Lung (tissue), 17 donors: ENCODE measurements at places on chromosomes 5 and 9. TPM values are rescaled to one million over a fixed set of nuclear protein-coding genes. Genes with fewer than 3 reads are reported as not detected.
A peak's percentile ranks its signal among the peaks of the same experiment; 100 is the strongest.

Gene NTRK2
- 6.2 TPM for total RNA-seq

Gene PAPPA
- total RNA-seq: 4.6 TPM

DNA sequence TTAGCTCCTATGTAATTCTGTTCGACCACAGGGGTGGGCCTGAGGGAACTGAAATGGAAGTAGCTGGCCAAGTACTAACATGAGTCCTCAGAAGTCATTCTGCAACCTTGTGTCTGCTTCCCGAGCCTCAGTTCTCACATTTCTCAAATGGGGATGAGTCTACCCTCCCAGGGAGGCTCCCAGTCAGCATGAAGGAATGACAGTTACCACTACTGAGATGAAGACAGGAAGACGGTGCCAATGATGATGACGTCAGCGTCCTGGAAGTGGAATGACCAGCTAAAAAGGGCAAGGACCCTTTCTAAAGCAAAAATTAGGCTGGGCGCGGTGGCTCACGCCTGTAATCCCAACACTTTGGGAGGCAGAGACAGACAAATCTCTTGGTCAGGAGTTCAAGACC, 6.8 kb downstream of the PIP5KL1 start:
- peaks cover 2% of the 10 kb centered on the region for H3K4me1 ChIP-seq
- H3K36me3 ChIP-seq: no peaks in the 10 kb centered on the region
- no peak overlapping the region for H3K27ac ChIP-seq
- no peak for DNase-seq
- no peaks in the 10 kb centered on the region for H3K27me3 ChIP-seq

DNA sequence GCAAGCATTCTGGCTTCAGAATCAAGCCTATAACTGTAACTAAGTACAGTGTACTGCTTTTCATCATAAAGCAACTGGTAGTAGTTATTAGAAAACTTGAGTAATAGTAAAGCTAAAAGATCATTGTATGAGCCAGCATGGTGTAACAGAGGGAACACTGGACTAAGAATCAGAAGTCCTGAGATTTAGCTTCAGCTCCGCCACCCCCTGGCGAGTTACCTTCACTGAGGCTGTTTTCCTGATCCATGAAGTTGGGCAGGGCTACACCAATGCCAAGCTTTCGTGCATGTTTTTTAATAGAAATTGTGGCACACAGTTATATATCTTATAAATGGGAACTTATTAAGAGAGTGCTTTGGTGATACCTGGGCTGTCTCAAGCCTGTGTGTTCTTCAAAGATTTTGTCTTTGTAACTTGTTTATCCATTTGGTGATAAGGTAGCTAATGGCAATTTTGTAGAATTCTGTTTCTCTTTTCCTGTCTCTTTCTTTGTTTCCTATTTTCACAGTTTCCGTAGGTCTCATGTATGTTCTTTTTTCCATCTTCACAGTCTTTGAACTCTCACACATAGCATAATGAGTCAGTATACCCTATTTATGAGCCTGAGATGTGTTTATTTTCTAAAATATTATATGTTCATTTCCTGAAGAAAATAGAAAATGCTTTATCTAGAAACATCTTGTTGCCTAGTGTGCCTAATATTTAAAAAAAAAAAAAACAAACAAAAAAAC, 102.3 kb downstream of the GDNF start:
- no peak overlapping the region for H3K27ac ChIP-seq
- H3K36me3 ChIP-seq: peaks cover 6% of the 10 kb centered on the region
- no peaks in the 10 kb centered on the region for H3K4me1 ChIP-seq

GRCh38 chr5:93583768-93584595, 960 bp downstream of the NR2F1 start:
- H3K27me3 ChIP-seq: peaks cover 41% of the 10 kb centered on the region
- H3K4me1 ChIP-seq: no peaks in the 10 kb centered on the region
- no peak for DNase-seq

DNA sequence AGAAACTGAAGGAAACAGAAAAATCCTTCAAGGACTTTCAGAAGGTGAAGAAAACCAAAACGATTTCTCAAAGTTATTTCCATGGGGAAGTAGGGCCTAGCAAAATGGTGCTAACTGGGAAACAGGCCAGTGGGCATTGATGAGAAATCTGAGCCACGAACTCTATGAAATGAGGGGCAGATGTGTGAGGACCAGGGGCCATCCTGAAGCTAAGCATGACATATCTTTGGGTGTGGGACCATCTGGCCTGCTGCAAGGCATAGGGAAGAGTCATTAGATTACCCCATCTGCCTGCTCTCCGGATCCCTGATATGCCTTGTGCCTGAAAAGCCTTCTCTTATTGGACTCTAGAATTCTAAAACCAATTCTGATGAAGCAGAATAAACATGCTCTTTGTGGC, 143.8 kb downstream of the PALM2AKAP2 start:
- H3K4me3 ChIP-seq: no peak overlapping the region
- H3K27me3 ChIP-seq: no peaks in the 10 kb centered on the region
- peaks cover 15% of the 10 kb centered on the region for H3K4me1 ChIP-seq
- no peak for DNase-seq

DNA sequence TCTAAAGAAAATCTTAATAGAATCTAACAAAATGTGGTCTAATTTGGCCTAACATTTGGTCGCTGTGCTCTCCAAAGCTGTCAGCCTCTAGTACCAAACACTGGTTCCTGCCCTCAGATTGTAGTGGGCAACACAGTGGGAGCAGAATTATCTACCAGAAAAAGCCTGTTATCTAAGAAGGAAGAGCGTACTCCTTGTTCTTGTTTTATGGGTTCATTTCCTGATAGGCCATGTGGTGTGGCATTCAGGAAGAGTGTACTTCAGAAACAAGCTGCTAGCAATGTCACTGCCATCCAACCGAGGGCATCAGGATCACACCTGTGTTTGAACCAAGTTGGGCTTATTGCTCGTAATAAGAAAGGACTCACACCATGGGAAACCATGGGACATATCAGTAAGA, 487.9 kb upstream of the DAP start:
- no peaks in the 10 kb centered on the region for H3K27me3 ChIP-seq
- no peak overlapping the region for H3K4me3 ChIP-seq
- no peak for DNase-seq
- H3K27ac ChIP-seq: no peak overlapping the region
- H3K4me1 ChIP-seq: no peaks in the 10 kb centered on the region

DNA sequence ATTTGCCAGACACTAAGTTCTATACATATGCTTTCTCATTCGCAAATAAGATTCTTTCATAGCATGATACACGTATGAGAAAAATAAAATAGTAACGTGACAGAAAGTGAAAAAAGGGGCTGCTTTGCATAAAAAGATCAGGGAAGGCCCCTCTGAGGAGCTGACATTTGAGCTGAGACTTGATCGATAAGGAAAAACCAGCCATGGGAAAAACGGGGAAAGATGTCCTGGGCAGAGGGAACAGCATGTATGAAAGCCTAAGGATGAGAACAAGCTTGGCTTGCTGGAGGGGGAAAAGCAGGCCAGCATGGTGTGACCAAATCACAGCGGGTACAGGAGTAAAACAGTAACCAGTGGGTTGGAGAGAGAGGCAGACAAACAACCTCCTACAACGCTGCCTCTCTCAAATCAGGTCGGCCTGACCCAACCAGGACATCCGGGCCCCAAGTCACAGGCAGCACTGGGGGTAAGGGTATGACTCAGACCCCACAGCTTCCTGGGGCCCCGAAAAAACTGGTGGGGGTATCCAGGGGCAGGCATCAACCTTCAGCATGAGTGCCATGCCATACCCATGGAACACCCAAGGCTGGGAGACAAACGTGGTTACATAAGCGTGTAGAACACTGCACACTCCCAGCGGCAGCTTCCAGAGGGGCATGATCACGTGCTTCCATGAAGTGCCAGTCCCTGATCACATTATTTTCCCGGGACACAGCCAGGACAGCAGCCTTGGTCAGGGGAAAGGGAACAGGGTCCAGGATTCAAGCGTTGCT, 2.2 kb downstream of the TNIP1 start:
- peaks cover 30% of the 10 kb centered on the region for H3K4me1 ChIP-seq
- H3K27me3 ChIP-seq: no peaks in the 10 kb centered on the region
- H3K27ac ChIP-seq: peak overlapping the region; percentile 57
- no peak for DNase-seq
- no peaks in the 10 kb centered on the region for H3K36me3 ChIP-seq

GRCh38 chr5:174612686-174613085, 111.7 kb upstream of the MSX2 start:
- H3K4me1 ChIP-seq: peaks cover 6% of the 10 kb centered on the region
- no peak for DNase-seq
- no peaks in the 10 kb centered on the region for H3K27me3 ChIP-seq
- H3K36me3 ChIP-seq: no peaks in the 10 kb centered on the region
- no peak overlapping the region for H3K27ac ChIP-seq

GRCh38 chr9:123999661-124000060, 11.9 kb upstream of the LHX2 start:
- H3K4me3 ChIP-seq: no peak overlapping the region
- no peak overlapping the region for H3K27ac ChIP-seq
- no peaks in the 10 kb centered on the region for H3K4me1 ChIP-seq

GRCh38 chr5:43699910-43700309, 96.9 kb downstream of the NNT start:
- no peak overlapping the region for H3K27ac ChIP-seq
- no peaks in the 10 kb centered on the region for H3K27me3 ChIP-seq
- H3K36me3 ChIP-seq: peaks cover 2% of the 10 kb centered on the region

GRCh38 chr5:83509540-83509939, 38.0 kb downstream of the VCAN start:
- DNase-seq: peak; percentile 76
- H3K4me1 ChIP-seq: no peaks in the 10 kb centered on the region
- H3K27me3 ChIP-seq: no peaks in the 10 kb centered on the region
- no peak overlapping the region for H3K4me3 ChIP-seq
- no peaks in the 10 kb centered on the region for H3K36me3 ChIP-seq

DNA sequence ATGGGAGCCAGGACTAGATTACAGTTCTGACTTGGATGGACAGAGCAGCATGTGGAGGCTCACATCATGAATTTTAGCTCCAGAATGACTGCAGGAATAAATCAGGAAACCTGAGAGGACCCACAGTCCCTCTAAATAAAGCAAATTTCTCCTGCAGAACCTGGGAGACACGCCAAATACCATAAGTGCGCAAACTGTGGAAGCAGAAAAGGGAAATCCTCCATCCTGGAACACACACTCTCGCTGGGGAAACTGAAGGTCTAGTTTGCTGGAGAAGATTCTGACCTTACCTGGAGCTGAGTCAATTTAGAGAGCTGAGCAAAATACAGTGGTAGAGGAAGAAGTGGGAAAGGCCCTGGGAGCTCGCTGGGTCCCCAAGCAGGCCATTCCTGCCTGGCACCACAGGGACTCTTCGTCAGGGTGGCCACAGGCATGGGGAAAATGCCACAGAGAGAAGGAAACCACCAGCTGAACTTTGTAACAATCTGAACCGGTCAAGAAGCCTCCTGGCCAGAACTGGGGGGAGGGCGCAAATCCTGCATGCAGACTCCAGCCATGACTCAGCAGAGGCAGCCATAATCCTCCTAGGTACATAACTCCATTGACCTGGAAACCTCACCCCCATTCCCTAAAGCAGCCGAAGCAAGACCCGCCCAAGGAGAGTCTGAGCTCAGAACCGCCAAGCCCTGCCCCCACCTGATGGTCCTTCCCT, 390.9 kb downstream of the LRRC70 start:
- H3K27me3 ChIP-seq: no peaks in the 10 kb centered on the region
- H3K4me1 ChIP-seq: no peaks in the 10 kb centered on the region
- H3K4me3 ChIP-seq: no peak overlapping the region

DNA sequence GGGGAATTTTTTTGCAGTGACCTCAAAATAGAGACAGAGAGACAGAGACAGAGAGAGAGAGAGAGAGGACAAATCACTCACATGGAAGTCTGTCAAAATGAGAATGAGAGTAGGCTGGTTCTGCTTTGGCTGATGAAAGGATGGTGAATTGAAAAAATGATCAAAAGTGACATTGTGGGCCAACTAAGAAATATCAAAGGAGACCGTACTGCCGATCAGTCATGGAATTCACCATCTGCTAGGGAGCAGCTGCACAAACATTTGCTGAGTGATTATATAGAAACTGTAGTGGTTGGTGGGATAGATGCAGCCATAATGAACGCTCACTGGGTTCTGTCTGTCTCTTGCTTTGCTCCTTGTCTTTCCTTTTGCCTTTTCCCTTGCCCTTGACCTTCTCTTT, 476.6 kb upstream of the SGCD start:
- H3K27me3 ChIP-seq: no peaks in the 10 kb centered on the region
- no peak overlapping the region for H3K27ac ChIP-seq
- H3K36me3 ChIP-seq: no peaks in the 10 kb centered on the region
- DNase-seq: no peak
- H3K4me3 ChIP-seq: no peak overlapping the region

DNA sequence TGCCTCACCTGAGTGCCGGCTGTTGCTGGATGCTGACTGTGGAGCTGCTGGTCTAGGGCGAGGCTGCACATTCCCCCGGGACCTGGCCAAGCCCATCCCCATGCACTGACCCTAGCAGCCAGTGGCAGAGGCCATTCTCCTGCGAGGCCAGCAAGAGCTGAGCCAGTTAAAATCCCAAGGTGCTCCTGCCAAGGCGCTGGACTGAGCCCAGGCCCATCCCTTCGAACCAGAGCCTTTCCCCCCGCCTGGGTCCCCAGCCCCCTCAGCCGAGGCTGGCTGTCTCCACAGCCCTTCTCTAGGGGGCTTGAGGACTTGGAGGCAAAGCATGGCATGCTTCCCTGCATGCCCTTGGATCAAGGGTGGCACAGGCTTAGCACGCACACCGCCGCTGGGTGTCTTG, 1.6 kb downstream of the ADAMTSL2 start:
- no peaks in the 10 kb centered on the region for H3K36me3 ChIP-seq
- no peak overlapping the region for H3K4me3 ChIP-seq
- no peak for DNase-seq
- H3K27ac ChIP-seq: no peak overlapping the region

DNA sequence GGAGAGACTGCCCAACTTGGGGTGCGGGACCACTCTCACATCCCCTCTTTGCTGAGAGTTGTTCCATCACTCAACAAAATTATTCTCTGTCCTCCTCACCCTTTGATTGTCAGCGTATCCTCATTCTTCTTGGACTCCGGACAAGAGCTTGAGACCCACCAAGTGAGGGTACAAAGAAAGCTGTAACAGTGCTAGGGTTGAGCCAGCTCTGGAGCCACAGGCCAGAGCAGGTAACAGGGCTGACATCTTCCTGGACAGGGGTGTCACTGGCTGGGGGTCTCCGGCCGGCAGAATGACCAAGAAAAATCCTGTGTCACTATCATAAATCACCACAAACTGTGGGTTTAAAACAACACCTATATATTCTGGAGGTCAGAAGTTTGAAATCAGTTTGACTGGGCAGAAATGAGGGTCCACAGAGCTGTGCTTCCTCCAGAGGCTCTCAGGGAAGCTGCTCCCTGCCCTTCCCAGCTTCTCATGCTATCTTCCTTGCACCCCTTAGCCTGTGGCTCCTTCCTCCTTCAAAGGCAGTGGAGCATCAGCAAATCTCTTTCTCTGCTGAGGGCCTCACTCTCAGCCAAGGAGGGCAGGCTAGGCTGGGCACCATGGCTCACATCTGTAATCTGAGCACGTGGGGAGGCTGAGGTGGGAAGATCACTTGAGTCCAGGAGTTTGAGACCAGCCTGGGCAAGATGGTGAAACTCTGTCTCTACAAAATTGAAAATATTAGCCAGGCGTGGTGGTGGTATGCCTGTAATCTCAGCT, 4.1 kb upstream of the BBLN start:
- H3K4me3 ChIP-seq: no peak overlapping the region
- DNase-seq: no peak
- no peaks in the 10 kb centered on the region for H3K36me3 ChIP-seq
- H3K27me3 ChIP-seq: no peaks in the 10 kb centered on the region
- peaks cover 6% of the 10 kb centered on the region for H3K4me1 ChIP-seq
- no peak overlapping the region for H3K27ac ChIP-seq
